ENCODE measurements at places on chromosomes 12 and 14.

GRCh38 chr14:101407328-101407727, 154.0 kb upstream of the DIO3 start:
- DNase-seq: no peak

GRCh38 chr12:98492580-98493140, 22.7 kb upstream of the TMPO start:
- DNase-seq: no peak

DNA sequence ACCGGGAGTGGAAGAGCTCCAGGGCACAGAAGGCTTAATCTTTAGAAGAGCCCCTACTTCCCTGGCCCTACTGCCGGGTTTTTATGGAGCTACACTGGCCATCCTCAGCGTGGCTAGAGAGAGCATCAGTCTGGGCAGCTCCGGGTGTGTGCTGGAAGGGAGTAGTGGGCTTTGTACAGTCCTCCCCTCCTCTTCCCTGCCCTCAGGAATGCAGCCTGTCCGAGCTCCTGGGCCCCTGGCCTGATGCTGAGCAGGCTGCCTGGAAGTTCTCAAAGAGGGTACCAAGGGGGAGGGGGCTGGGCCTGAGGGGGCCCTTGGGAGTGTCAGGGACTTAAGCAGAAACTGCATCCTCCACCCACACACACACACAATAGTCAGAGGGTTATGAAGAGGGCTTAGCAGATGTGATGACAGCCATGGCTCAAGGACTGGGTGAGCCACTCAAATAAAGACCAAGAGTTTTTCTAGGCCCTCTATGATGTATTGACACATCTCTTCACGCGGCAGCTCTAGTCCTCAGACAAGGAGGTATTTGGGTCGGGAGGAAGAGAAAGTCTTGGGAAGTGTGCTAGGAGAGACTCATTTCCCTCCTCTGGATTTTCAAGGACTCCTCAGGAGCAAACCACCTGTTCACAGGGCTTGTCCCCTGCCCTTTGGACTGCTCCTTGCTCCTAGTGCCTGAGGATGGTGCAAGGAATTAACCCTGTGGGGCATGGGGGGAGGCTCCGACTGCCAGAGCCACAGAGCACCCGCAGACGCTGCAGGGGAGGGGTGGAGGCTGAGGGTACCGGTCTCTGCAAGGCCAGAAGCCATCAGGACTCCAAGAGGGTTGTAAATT, 16.5 kb upstream of the FIGNL2 start:
- no peak for DNase-seq

- no peak for DNase-seq
Measured at GRCh38 chr14:104968153-104968527, 10.0 kb downstream of the AHNAK2 start.

GRCh38 chr14:106622200-106622745, 1095.9 kb downstream of the TMEM121 start:
- no peak for DNase-seq

DNA sequence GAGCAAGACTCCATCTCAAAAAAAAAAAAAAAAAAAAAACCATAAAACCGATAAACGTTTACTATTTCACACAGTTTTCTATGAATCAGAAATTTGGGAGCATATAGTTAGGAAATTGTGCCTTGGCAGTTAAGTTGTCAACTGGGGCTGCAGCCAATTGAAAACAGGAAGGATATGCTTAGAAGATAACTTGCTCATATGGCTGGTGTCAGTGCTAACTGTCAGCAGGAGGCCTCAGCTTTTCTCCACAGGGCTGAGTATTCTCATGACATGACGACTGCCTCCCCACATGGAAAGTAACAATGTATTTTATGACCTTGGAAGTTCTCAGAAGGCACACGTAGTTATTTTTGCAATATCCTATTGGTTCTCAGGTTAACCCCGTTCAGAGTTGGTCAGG, 29.6 kb upstream of the OR5AU1 start:
- no peak for DNase-seq
